ENCODE measurements at places on chromosomes 6 and 20.
A peak's percentile ranks its signal among the peaks of the same experiment; 100 is the strongest.

- DNase-seq: no peak
Measured at GRCh38 chr6:36428911-36429310, 13.7 kb downstream of the PXT1 start.

GRCh38 chr20:38550274-38550673 lies 30.7 kb upstream of the ADIG start:
- no peak for DNase-seq

- no peak for DNase-seq
Measured at GRCh38 chr20:47691625-47692024, 93.7 kb downstream of the SULF2 start.

DNA sequence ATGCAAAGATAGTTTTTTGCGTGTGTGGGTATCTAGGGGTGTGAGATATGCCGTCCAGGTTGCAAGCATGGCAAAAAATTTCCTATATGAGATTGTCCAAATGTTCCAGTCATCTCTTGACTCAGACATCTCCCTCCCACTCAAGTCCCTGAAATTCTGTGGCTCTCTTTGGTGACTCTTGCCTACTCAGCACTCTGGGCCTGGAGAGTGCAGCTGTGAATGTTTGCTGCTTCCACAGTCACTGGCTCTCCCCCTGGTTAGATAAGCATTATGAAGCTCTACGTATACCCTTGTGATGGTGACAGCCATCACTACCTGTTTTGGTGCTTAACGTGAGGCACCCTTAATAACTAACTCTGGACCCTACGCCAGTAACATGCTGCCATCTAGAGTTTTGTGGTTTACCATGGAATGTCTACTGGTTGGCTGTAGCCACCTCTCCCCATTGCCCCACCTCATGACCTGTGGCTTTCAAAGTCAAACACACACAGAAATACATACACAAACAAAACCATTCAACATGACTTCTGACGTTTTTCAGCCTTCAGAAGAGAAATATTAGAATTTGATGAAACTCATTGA lies 621.9 kb upstream of the CITED2 start:
- no peak for DNase-seq

- no peak for DNase-seq
Measured at GRCh38 chr20:9161311-9161710, 92.4 kb downstream of the PLCB4 start.

DNA sequence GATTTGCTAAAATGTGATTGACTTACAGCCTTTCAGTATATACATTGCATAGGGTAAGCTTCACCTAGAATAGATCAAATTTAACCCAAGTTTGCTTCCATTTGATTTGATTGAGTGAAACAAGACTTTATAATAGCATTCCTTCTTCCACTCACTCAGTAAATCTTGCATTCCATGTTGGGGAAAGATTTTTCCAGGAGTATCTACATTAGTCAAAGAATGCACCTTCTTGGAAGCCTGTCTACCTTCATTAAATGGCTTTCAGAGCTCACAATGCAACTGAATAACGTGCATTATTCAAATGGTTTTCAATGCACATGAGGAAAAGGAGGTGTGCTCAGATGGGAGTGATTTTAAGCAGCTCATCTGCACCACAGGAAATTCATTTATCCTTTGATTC lies 38.3 kb upstream of the TSHZ2 start:
- no peak for DNase-seq

- no peak for DNase-seq
Measured at GRCh38 chr6:37525460-37526357, 26.0 kb upstream of the CCDC167 start.

- no peak for DNase-seq
Measured at GRCh38 chr6:20117474-20117873, 94.8 kb downstream of the MBOAT1 start.

- no peak for DNase-seq
Measured at GRCh38 chr6:115203381-115203780, 857.3 kb downstream of the FRK start.

GRCh38 chr6:43980004-43980795 lies 147.1 kb downstream of the MRPL14 start:
- no peak for DNase-seq

DNA sequence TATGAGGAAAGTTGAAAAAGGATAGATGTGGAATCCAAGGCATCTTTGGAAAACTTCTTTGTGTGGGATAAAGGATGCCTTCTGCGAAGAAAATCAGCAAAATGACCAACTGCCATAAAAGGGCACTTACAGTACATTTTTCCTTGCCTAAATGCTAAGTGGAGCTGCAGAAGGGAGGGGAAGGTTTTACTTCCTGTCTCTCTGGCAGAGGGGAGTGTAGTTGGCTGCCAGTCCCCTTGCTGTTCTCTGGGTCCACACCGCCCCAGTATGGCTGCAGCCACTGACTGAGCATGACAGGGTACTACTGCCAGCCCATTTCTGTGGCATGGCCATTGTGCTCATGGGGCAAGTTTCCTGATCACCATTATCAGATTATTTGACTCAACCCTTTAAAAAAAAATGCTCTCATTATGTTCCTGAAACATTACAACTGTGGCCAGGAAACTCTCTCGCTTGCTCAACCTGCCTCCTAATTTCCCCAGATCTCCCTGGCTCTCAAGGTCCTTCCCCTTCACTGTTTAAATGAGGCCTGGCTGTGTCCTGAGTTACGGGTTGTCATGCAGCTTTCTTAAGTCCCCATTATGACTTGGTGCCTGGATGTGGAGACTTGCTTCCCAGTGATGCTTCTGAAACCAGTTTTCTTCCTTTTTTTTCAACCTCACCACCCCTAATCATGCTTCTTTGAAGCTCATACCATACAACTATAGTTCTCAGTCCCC lies 34.5 kb upstream of the FAM184A start:
- no peak for DNase-seq

DNA sequence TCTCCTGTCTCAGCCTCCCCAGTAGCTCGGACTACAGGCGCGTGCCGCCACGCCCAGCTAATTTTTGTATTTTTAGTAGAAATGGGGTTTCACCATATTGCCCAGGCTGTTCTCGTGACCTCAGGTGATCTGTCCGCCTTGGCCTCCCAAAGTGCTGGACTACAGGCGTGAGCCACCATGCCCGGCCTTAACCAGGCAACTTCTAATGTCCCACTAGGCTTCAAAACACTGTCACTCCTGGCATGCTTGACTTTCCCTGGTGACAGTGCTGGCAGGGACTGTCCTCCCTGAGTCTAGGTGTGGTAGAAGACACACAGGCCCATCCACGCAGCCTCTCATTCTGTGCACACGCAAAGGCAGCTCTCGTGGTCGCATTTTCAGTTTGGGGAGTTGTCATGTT lies 11.6 kb upstream of the EZR start:
- no peak for DNase-seq

DNA sequence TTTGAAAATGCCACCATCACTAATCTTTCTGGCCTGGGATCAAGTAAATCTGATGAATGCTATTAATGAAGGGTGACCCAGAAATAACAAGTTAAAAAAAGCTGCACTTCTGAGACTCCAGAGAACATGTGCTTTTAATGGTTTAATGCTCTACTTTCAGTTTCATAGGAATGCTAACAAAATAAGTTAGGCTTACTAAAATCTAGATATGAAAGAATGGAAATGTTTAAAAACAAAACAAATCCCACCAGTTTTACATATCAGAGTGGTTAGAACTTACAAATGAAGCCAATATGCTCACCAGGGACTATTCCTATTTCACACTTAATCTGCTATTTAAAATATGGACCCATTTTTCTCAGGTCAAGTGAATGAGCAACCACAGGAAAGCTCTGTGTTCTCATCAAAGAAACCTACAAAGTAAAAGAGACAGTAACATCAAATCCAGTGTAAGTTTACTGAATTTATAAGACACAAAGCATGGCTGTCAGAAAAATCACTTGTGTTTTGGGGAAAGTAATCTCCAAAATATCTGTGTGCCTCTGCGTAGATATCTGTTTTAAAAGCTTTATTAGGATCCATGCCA lies 40.3 kb downstream of the FYN start:
- DNase-seq: no peak

DNA sequence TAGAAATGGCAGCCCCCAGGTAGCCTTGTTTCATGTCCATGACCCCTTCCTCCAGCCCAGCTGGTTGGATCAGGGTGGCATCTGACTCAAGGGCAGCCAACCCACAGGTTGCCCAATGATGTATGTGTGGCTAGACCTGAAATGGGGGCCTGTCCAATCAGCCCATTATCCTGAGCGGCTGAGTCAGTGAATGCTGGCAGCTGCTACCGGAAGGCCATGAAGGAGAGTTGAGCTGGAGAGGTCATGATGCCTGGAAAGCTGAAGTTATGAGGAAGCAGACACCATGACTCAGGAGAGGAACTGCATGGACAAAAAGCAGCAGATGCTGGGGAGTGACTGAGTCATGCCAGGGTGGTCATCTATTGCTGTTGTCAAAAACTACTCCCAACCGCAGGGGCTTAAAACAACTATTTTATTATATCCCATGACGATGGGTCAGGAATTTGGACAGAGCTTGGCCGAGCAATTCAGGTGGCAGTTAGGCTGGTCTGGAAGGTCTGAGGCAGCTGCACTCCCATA lies 67.3 kb downstream of the MDGA1 start:
- no peak for DNase-seq

GRCh38 chr20:42376131-42376530 lies 758.0 kb upstream of the CHD6 start:
- DNase-seq: no peak

- DNase-seq: no peak
Measured at GRCh38 chr6:129701721-129702455, 8.1 kb downstream of the ARHGAP18 start.

GRCh38 chr20:43658069-43658722 lies 8.7 kb upstream of the MYBL2 start:
- peak; percentile 27 for DNase-seq

GRCh38 chr6:161188547-161189465 lies 85.1 kb downstream of the AGPAT4 start:
- DNase-seq: no peak

- no peak for DNase-seq
Measured at GRCh38 chr6:54353975-54354374, 45.7 kb downstream of the TINAG start.

DNA sequence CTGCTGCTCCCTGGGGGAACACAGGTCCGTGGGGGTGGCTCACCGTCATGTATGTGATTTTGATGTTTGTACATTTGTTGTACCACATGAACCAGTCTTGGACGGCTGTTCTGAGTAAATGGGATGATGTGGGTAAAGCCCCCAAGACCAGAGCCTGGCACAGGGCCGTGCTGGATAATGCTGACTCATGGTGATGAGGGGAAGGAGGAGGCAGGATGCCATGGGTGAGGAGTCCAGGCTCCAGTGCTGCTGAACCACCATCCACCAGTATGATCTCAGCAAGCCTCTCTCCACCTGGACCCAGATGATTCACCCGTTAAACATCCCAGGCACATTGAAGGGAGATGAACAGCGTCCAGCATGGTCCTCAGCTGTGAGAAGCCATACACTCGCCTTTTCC lies 9.6 kb upstream of the APCDD1L start:
- DNase-seq: no peak

- DNase-seq: peak; percentile 40
Measured at GRCh38 chr6:106145741-106146227, 59.6 kb downstream of the PRDM1 start.

- DNase-seq: no peak
Measured at GRCh38 chr6:71139249-71139648, 149.4 kb upstream of the OGFRL1 start.

DNA sequence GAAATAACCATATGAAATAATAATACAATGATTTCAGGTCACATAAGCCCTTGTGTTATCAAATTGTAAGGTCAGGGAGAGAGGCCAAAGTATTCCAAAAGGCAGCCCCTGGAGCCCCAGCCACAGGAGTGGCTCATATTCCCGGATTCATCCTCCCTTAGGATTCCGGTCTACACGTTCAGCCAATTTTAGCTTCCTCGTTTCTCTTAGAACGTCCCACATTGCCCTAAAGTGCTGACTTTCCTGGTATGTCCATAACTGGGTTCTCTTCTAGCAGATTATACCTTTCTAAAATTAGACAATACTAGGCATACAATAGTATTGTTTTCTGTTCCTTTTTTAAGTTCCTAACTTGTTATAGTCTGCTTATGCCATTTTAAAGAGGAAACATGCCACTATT lies 192.7 kb upstream of the NOX3 start:
- DNase-seq: no peak

GRCh38 chr20:53575481-53576194 lies 18.0 kb downstream of the ZNF217 start:
- no peak for DNase-seq

DNA sequence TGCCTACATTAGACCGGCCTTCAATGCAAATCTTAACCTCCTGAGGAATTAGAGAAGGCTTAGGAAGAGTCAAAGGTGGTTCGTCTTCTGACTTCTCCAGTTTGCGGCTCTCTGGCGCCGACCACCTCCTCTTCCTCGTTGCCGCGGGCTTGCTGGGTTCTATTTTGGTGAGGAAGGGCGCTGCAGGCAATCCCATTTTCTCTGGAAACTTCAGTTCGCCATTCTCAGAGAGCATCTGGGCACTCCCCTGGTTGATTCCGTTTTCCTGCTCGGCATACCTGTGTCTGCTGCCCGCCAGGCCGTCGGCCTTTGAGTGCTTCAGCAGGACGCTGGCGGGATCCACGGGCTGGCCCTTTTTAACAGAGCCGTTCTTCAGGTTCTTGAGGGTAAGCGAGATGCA lies 67.9 kb downstream of the GMPR start:
- no peak for DNase-seq

DNA sequence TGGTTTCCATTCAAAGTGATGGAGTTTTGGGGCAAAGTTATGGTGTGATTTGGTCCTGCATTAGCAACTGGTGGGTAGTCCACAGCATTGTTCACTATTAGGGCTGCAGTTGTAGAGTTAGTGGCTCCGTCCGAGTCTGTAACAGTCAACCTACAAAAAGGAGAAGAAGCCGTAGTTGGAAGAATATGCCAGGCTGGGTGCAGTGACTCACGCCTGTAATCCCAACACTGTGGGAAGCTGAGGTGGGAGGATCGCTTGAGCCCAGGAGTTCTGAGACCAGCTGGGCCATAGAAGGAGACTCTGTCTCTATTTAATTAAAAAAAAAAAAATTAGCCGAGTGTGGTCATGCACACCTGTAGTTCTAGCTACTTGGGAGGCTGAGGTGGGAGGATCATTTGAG lies 69.5 kb downstream of the KIAA0319 start:
- DNase-seq: no peak

- DNase-seq: no peak
Measured at GRCh38 chr6:125839879-125840278, 49.1 kb downstream of the NCOA7 start.

DNA sequence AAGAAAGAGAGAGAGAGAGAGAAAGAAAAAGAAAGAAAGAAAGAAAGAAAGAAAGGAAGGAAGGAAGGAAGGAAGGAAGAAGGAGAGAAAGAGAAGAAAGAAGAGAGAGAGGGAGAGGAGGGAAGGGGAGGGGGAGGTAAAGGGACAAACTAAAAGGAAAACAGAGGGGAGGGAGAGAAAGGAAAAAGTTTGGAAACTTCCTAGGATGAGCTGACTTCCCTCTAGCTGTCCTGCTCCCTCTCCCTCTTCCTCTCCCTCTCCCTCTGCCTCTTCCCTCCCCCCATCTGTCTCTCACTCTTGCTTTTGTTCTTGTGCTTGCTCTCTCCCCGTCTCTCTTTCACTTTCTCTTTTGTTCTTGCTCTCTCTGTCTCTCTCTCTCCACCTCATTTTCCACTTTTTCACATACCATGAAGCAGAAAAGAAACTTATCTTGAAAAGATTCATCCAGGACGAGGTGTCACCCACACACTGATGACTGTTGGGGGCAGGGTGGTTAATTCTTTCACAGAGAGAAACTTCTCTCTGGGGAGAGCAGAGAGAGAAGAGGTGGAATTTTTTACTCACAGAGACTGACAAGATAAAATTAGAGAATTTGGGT lies 56.4 kb upstream of the DUSP22 start:
- DNase-seq: peak; percentile 56
